ENCODE measurements at places on chromosomes 2 and 18.

GRCh38 chr2:60285626-60286316, 267.7 kb downstream of the BCL11A start:
- DNase-seq, result no peak

GRCh38 chr2:176130147-176130956, 847 bp downstream of the HOXD8 start:
- peak; percentile 54 for DNase-seq

DNA sequence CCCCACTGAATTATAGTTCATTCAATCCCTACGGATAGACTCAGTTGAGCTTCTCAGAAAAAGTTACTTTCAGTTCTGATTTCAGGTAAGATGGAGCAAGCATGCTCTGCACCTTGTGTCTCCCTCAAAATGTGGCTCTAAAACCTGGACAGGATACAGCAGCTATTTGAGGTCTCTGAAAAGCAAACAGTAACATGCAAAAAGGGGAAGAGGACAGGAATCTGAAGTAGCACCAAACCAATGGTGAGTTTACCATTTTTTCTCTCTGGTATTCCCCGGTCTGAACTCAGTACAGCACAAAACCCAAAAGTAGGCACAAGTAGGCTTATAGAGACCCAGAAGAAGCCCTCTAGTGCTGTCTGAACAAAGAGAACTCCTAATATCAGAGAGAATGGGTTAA, 34.1 kb downstream of the LANCL1 start:
- DNase-seq, result no peak

GRCh38 chr2:208820014-208820688, 413.6 kb downstream of the PTH2R start:
- no peak for DNase-seq

- no peak for DNase-seq
Observed at GRCh38 chr18:74898965-74899364, 301.3 kb downstream of the ZNF407 start.

GRCh38 chr2:4404363-4404762, 701.0 kb downstream of the DCDC2C start:
- no peak for DNase-seq

- DNase-seq, result no peak
Observed at GRCh38 chr2:176461809-176462670, 192.8 kb downstream of the MTX2 start.

GRCh38 chr2:14053105-14053504, 579.4 kb upstream of the LRATD1 start:
- no peak for DNase-seq

DNA sequence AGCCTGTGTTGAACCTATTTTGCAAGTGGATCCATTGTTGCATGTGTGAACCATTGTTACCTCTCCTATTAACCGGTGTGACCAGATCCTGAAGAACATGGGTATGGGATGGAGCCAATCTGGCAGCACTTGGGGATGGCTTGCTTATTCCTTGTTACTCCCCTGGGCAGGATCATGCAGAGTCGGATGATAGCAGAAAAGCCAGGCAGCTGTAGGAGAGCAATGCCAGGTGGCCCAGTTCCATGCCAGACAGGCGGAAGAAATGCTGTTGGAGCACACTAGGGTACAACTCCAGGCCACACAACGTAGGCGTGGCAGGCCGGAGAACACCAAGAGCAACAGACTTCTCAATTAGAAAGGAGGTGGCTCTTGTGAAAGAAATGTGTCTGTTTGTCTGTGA, 16.3 kb upstream of the MYO1B start:
- no peak for DNase-seq

DNA sequence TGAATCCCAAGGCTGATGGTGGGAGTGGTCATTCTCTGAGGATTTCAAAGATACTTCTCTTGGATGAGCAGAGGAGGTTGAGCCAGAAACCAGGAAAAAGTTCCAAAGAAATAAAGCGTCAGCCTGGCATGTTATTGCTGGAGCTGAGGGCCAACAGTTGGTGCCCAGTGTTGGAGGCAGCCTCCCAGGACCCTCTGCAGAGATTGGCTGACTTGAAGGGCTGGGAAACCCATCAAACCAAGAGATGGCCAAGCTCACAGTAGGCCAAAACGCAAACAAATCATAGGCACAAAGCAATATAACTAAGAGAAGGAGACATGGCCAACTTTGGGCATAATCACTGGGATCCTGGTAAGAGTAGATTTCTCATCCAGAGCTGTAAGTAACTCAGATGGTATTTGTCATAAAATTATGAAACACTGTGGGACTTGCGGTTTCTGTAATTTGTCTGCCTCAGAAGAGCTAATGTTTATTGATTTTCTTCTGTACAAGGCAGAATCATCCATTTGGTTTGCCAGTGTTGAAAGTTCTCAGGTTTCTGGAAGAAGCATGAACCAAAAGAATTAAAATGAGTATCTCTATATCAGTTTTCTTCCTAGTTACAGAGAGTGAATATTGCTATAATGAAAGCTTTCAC, 108.3 kb downstream of the ATL2 start:
- DNase-seq, result no peak

GRCh38 chr2:133085646-133086045, 415.6 kb upstream of the LYPD1 start:
- DNase-seq, result no peak
